ENCODE measurements at places on chromosomes 2 and 18. TPM values are rescaled to one million over a fixed set of nuclear protein-coding genes. Genes with fewer than 3 reads are reported as not detected.

GRCh38 chr2:233141901-233142300, 81.8 kb downstream of the INPP5D start:
- no peaks in the 10 kb centered on the region for H3K27me3 ChIP-seq
- H3K27ac ChIP-seq = no peak overlapping the region
- H3K4me3 ChIP-seq = no peak overlapping the region
- DNase-seq = no peak
- H3K36me3 ChIP-seq = no peaks in the 10 kb centered on the region

DNA sequence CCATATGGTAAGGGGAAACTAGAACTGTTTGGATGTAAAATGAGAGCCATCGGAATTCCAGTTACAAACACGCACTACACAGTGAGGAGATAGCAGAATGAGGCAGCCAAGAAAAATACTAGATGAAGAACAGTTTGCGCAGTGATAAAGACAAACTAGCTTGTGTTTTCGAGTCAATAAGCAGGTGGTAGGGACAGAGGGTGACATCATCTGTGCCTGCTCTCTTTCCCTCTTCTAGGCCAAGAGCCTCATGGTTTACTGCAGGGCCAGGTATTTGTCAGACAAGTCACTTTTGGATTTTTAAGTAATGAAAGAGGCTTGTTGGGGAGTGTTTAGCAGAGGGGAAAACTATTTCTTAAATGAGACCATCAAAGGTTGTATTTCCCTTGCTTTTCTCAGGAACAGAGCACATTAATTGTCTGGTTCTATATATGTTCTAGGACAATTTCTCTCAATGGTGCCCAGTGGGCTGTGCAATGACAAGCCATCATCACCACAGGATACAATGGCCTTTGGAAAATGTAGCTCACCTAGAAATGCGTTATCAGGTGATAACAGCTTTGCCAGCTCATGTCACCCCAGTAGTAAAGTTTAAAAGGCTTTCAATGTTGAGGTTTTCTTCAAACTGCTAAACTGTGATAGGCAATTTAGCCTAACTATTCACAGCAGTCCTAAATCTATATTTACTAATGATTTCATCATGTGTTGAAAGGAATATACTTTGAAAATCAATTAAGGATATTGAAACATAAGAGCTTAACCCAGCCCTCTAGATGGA, 1210.3 kb upstream of the ZEB2 start:
- DNase-seq = no peak
- H3K36me3 ChIP-seq = no peaks in the 10 kb centered on the region
- H3K4me3 ChIP-seq = no peak overlapping the region
- no peaks in the 10 kb centered on the region for H3K27me3 ChIP-seq
- H3K27ac ChIP-seq = no peak overlapping the region

GRCh38 chr2:66789741-66790140, 354.8 kb downstream of the MEIS1 start:
- H3K4me1 ChIP-seq = no peaks in the 10 kb centered on the region
- H3K27ac ChIP-seq = no peak overlapping the region
- no peaks in the 10 kb centered on the region for H3K27me3 ChIP-seq
- no peak overlapping the region for H3K4me3 ChIP-seq
- DNase-seq = no peak
- H3K36me3 ChIP-seq = no peaks in the 10 kb centered on the region

Gene IKZF2
- total RNA-seq = 47.2 TPM

Gene MGAT4A
- 59.6 TPM for total RNA-seq

Gene CACNB4
- total RNA-seq = 3.0 TPM

Data from thyroid gland (tissue), 4 donors.